Right forelimb (tissue), 1 donor: ENCODE measurements at places on chromosomes 12 and 14.

GRCh38 chr12:25896981-25897380, 61.5 kb upstream of the RASSF8 start:
- DNase-seq = no peak

DNA sequence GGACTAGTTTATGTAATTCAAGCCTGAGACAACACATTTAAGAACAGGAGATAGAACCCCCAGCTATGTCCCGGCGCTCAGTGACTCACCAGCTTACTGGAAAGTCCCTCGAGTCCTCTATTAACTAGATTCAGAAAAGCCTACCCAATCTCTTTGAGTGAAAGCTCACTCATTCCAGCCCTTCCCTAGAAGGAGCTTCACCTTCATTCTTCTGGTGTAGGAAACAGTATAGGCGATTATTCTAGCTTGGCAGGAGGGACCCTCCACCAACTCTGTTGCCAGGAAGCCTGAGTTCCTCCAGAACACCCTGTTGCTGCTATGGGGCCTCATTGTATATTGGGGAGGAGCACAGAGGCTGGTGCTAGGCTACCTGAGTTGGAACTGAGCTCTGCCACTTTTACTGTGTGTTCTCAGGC, 57.2 kb upstream of the AEBP2 start:
- DNase-seq = no peak

DNA sequence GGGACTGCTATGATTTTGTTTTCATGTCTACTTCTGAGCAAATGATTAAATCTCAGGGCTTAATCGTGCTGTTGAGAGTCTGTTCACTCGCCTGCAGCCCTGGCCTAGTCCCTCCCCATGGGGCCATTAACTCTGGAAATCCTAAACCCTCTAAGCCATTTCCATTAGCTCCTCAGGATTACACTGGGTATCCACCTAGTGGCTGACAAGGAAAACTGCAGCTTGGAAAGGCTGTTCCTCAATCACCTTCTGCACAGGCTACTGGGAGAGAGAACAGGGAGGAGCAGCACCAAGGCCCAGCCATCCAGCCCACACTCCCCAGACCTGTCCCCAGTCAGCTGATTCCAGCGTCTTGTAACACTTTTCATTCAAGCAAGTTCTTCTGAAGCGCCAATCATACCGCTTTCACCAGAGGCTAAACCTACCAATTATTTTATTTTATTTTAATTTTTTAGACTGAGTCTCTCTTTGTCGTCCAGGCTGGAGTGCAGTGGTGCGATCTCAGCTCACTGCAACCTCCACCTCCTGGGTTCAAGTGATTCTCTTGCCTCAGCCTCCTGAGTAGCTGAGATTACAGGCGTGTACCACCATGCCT, 48.7 kb downstream of the NEUROD4 start:
- no peak for DNase-seq

- no peak for DNase-seq
Measured at GRCh38 chr14:38931969-38932652, 170.9 kb downstream of the SEC23A start.

- DNase-seq = no peak
Measured at GRCh38 chr12:113392988-113393579, 10.6 kb downstream of the SDS start.

DNA sequence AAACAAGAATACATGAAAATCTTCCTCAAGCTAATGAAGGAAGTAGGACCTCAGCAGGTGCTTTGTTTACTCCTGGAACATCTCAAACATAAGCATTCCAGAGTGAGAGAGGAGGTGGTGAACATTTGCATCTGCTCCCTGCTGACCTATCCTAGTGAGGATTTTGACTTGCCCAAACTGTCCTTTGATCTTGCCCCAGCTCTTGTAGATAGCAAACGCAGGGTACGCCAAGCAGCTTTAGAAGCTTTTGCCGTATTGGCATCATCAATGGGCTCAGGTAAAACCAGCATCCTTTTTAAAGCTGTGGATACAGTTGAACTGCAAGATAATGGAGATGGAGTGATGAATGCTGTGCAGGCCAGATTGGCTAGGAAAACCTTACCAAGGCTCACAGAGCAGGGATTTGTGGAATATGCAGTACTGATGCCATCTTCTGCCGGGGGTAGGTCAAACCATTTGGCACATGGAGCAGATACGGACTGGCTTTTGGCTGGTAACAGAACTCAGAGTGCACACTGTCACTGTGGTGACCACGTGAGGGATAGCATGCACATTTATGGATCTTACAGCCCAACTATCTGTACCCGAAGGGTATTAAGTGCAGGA, 1.9 kb downstream of the TOGARAM1 start:
- no peak for DNase-seq

- DNase-seq = no peak
Measured at GRCh38 chr12:9872162-9872561, 3.0 kb upstream of the CLEC2B start.

GRCh38 chr14:67551940-67552339, 18.9 kb downstream of the PLEKHH1 start:
- no peak for DNase-seq

- DNase-seq = no peak
Measured at GRCh38 chr12:57008178-57008577, 1.8 kb upstream of the ZBTB39 start.

DNA sequence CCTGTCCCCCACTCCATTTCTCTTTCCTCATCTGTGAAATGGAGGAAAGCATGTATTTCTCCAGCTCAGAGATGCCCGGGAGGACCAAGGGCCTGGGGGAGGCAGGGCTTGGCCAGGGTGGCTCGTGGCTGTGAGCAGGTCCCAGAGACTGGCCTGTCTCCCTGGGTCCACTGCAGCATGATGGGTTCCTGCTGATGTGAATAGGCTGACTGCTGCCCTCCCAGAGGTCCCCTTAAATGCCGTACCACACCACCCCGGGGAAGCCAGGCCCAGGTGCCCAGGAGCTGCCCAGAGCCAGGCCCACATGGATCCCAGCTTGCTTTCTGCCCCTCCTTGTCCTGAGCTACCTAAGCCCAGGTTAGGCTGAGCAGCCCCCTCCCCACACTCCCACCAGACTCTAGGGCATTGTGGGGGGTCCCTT, 158.2 kb upstream of the C14orf180 start:
- DNase-seq = no peak

- DNase-seq = no peak
Measured at GRCh38 chr12:55899082-55899481, 28.6 kb downstream of the PYM1 start.
